ENCODE measurements at places on chromosomes 1 and 21.
A peak's percentile ranks its signal among the peaks of the same experiment; 100 is the strongest.

DNA sequence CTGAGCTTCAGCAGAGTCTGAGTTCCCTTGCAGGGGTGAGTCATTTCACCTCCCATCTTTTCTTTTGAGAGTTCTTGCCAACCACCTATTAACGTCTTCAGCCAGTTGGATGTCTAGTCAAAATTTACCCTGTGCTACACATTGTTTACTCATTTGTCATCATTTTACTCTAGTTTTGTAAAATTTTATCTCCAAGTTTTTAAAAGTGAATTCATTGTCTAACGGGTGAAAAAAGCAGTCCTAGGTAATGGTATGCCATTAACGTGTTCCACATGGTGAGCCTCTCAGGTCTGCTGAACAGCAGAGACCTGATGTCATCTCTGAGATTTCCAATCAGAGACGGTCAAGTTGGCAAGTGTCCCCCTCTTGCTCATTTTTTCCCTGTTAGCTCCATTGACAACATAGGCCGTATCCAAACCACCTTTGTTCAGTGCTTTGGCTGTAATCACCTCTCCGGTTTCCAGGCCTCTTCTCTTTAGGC, 85.4 kb downstream of the TBX15 start:
- no peak for DNase-seq
- H3K4me3 ChIP-seq: no peak overlapping the region
- no peaks in the 10 kb centered on the region for H3K36me3 ChIP-seq
- no peaks in the 10 kb centered on the region for H3K4me1 ChIP-seq
- H3K27me3 ChIP-seq: no peaks in the 10 kb centered on the region
- H3K27ac ChIP-seq: no peak overlapping the region

GRCh38 chr1:115215703-115216521, 122.1 kb downstream of the NGF start:
- DNase-seq: no peak
- no peaks in the 10 kb centered on the region for H3K27me3 ChIP-seq
- no peak overlapping the region for H3K27ac ChIP-seq
- no peaks in the 10 kb centered on the region for H3K4me1 ChIP-seq
- no peaks in the 10 kb centered on the region for H3K36me3 ChIP-seq
- no peak overlapping the region for H3K4me3 ChIP-seq

DNA sequence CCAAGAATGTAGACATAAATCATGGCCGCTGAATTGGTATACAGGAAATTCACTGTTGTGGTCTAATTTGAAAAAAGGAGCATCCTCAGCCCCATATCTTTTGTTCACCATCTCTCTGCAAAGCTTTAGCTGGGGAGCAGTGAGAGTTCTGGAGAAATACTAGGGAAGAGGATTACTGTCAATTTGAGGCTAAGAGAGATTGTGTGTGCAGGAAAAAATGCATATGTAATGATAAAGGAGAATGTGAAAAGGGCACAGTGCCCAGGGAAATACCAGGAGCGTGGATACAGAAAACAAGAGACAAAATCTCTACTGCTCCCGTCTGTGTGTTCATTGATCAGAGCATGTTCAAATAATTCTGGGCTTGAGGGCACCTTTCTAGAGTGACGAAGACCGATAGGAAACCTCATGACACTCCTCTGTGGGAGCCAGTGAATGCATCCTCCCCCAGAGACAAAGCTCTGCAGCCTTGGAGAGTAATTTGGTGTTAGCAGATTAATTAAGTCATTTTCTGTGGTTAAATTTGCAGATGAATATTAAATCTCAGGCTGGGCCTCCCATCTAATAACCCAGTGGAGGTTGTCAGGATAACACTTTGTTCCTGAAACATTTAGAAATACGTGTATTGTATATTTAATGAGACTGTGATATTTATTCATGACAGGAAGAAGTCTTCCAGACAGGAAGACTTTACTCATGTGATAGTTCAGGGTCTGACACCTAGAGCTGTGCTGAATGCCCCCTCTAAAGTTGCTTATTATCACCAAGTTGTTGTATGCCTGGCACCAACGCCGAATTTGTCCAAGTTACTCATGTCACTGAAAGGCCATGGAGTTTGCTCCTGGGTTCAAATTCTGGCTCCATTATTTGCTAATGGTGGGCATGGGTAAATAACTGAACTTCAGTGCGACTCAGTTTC, 287.3 kb upstream of the SGIP1 start:
- DNase-seq: no peak
- H3K27me3 ChIP-seq: no peaks in the 10 kb centered on the region
- H3K27ac ChIP-seq: no peak overlapping the region
- H3K4me1 ChIP-seq: peaks cover 5% of the 10 kb centered on the region
- H3K4me3 ChIP-seq: no peak overlapping the region

DNA sequence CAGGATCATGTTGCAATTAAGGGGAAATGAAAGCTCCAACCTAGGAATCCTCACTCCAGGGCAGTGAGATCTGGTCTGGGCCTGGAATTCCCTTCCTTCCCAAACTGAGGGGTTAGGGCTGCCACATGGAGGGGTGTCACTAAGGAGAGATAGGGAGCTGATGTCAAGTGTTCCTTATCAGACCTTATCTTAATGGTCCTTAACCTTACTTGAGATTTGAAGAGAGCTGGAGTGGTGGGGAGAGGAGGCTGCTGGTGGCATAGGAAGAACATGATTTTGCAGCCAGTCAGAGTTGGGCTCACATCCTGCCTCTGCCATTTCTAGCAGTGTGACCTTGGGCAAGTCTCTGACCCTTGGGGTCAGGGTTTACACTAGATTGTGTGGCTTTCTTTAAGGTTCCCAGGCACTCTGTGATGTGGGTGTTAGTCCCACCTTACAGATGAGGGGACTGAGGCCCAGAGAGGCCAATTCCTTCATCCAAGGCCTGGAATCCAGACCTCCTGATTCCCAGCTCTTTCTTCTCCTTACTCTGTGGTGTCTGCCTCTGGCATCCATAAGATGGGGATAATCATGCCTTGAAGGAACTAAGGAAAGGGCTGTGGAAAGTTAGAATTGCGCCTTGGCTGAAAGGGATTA, 56.3 kb upstream of the SYNC start:
- no peak for DNase-seq
- H3K27ac ChIP-seq: peak overlapping the region; percentile 88
- H3K36me3 ChIP-seq: peaks cover 2% of the 10 kb centered on the region
- peak overlapping the region; percentile 26 for H3K4me3 ChIP-seq
- H3K4me1 ChIP-seq: peaks cover 56% of the 10 kb centered on the region

- no peaks in the 10 kb centered on the region for H3K36me3 ChIP-seq
- no peak overlapping the region for H3K27ac ChIP-seq
- no peaks in the 10 kb centered on the region for H3K27me3 ChIP-seq
Observed at GRCh38 chr1:217668351-217668940, 37.3 kb downstream of the SPATA17 start.

GRCh38 chr1:204113896-204114295, 37.9 kb downstream of the ETNK2 start:
- H3K36me3 ChIP-seq: peaks cover 38% of the 10 kb centered on the region
- no peaks in the 10 kb centered on the region for H3K27me3 ChIP-seq
- peaks cover 37% of the 10 kb centered on the region for H3K4me1 ChIP-seq
- no peak overlapping the region for H3K4me3 ChIP-seq
- no peak for DNase-seq

DNA sequence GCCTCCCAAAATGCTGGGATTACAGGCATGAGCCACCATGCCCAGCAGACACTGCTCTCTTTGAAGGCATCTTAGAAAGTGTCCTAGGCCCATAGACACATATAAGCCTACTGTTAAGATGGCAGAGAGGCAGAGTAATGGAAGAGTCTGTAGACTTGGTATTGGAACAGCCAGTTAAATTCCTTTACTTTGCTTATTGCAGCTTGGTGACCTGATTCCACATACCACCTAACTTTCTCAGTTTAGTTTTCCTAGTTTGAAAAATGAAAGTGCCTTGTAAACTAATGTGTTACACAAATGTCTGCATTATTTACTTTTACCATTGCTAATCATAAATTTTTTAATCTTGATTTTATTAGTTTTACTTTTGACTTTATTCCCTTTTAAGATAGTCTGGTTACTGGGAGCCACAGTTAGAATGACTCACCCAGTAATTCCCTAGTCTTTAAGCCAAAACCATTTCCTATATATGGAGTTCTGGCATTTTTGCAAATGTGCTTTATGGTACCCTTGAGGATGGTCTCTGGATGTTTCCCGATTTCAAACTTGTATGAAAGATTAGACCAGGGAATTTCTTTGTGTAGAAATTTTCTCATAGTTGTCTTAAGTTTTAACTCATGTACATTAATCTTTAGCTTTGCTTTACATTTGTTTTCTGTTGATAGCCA, 6.4 kb downstream of the SMAP2 start:
- peaks cover 62% of the 10 kb centered on the region for H3K4me1 ChIP-seq
- no peak for DNase-seq
- H3K4me3 ChIP-seq: no peak overlapping the region

GRCh38 chr1:202046748-202047708, 36.6 kb downstream of the ELF3 start:
- peaks cover 18% of the 10 kb centered on the region for H3K4me1 ChIP-seq
- H3K36me3 ChIP-seq: no peaks in the 10 kb centered on the region
- H3K27me3 ChIP-seq: no peaks in the 10 kb centered on the region
- no peak for DNase-seq

GRCh38 chr1:87497380-87498203, 168.9 kb downstream of the LMO4 start:
- H3K4me1 ChIP-seq: no peaks in the 10 kb centered on the region
- no peaks in the 10 kb centered on the region for H3K27me3 ChIP-seq
- no peaks in the 10 kb centered on the region for H3K36me3 ChIP-seq
- H3K4me3 ChIP-seq: no peak overlapping the region
- H3K27ac ChIP-seq: no peak overlapping the region

GRCh38 chr1:13663969-13664368, 36.0 kb upstream of the PRDM2 start:
- no peak overlapping the region for H3K27ac ChIP-seq
- DNase-seq: no peak
- H3K4me1 ChIP-seq: no peaks in the 10 kb centered on the region
- H3K4me3 ChIP-seq: no peak overlapping the region
- H3K27me3 ChIP-seq: peaks cover 8% of the 10 kb centered on the region
- no peaks in the 10 kb centered on the region for H3K36me3 ChIP-seq

GRCh38 chr1:176643536-176643935, 180.6 kb downstream of the PAPPA2 start:
- no peaks in the 10 kb centered on the region for H3K27me3 ChIP-seq
- no peak overlapping the region for H3K27ac ChIP-seq
- no peak overlapping the region for H3K4me3 ChIP-seq
- no peaks in the 10 kb centered on the region for H3K4me1 ChIP-seq
- no peak for DNase-seq

- no peaks in the 10 kb centered on the region for H3K36me3 ChIP-seq
- DNase-seq: no peak
- H3K4me3 ChIP-seq: no peak overlapping the region
- no peak overlapping the region for H3K27ac ChIP-seq
Observed at GRCh38 chr1:107525961-107526360, 385.1 kb downstream of the NTNG1 start.

DNA sequence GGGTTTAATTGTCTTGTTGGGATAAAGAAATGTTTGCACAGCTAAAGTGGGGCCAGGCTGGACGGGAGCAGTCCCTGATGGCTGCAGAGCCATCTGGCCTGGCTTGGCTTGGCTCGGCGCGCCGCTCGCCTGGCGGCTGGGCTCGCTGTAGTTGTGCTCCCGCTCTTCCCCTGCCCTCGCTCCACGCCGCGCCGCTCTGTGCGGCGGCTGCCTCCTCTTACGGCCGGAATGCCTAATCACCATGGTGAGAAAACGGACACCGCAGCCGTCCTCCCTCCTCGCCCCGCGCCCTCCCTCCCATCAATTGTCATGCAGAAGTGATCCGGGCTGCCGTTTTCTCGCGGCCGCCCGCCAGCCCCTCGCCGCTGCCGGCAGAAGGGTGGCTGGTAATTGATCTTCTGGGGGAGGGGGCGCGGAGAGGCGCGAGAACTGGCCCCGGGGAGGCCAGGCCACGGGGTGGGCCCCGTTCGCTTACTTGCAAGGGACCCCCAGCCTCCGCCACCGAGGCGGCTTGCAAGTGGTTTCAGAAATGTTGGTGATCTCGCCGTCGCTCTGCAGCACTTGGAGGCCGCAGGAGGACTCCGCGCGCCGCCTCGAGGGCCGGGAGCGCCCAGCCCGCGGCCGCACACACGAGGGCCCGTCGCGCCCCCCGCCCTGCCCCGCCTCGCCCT, 12.4 kb downstream of the RNF220 start:
- peak overlapping the region; percentile 40 for H3K4me3 ChIP-seq
- no peak overlapping the region for H3K27ac ChIP-seq
- H3K4me1 ChIP-seq: peaks cover 13% of the 10 kb centered on the region
- no peaks in the 10 kb centered on the region for H3K36me3 ChIP-seq
- DNase-seq: peak; percentile 66

GRCh38 chr1:58932859-58933598, 149.2 kb upstream of the JUN start:
- H3K4me3 ChIP-seq: no peak overlapping the region
- H3K4me1 ChIP-seq: peaks cover 19% of the 10 kb centered on the region
- H3K27me3 ChIP-seq: no peaks in the 10 kb centered on the region
- DNase-seq: peak; percentile 85

- H3K4me3 ChIP-seq: no peak overlapping the region
- H3K27me3 ChIP-seq: no peaks in the 10 kb centered on the region
- H3K36me3 ChIP-seq: no peaks in the 10 kb centered on the region
Observed at GRCh38 chr1:246815693-246816270, 91.6 kb downstream of the SCCPDH start.
